ENCODE measurements at places on chromosomes 6 and 20.

DNA sequence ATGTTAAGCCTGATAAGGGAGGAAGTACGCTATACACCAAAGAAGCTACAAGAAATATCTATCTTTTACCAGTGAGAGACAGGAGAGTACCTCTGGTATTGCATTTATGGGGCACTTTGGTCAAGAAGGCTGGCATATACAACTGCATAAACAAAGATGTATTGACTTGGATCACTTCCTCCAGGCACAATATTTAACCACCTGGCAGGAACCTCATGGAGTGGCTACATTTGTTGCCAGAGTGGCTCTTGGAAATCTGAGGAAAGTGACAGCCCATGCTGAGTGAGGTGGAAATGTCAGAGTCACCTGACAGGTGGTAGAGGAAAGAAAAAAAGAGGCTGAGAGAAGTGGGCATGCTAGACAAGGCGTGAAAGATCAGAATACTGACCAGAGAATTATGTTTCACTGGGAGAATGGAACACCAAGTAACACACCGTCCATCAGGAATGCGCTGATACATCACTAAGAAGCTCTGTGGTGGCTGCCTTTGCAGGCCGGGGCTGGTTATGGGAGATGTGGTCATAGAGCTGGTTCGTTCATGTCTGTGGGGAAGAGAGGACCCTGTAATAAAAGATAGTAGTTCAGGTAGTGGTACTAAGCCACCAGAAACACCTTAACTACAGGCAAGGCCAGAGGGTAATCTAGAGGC, 61.4 kb upstream of the UFL1 start:
- no peak for DNase-seq

- DNase-seq = no peak
Observed at GRCh38 chr6:1047981-1048541, 263.8 kb upstream of the FOXQ1 start.

DNA sequence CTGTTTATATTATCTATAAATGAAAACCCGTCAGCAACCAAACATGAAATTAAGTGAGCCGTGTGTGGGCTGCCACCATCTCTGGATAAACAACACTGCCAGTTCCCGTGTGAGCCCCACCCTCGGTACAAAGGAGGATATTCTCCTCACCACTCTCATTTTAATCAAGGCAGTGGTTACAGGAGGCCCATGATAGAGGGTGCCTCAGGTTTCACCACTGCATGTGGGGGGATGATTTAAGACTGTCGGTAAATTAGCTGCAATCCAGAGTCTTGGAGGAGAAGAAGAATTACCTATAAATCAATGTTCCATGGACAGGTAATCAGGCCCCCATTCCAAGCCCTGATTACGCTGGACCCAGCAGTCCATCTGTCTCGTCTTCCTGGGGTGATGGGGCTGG, 361.6 kb upstream of the SULF2 start:
- DNase-seq = no peak

GRCh38 chr6:54094786-54095185, 16.5 kb upstream of the MLIP start:
- DNase-seq = no peak

DNA sequence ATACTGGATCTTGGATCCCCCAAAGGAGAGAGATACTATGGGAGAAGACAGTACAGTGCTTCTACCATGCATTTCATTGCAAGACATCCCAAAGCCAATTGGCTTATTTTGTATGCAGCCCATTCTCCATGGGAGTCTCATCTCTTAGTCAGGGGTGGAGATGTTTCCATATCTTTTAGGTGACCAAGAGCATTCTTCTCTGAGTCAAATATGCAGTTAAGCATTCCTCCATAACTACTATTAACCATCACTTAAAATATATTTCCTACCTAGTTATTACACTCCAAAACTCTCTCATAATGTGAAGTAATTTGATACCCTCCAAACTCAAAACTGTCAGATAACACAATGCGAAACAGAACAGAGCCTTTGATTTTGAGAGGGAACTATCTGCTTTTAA, 542.6 kb downstream of the HDGFL1 start:
- no peak for DNase-seq

DNA sequence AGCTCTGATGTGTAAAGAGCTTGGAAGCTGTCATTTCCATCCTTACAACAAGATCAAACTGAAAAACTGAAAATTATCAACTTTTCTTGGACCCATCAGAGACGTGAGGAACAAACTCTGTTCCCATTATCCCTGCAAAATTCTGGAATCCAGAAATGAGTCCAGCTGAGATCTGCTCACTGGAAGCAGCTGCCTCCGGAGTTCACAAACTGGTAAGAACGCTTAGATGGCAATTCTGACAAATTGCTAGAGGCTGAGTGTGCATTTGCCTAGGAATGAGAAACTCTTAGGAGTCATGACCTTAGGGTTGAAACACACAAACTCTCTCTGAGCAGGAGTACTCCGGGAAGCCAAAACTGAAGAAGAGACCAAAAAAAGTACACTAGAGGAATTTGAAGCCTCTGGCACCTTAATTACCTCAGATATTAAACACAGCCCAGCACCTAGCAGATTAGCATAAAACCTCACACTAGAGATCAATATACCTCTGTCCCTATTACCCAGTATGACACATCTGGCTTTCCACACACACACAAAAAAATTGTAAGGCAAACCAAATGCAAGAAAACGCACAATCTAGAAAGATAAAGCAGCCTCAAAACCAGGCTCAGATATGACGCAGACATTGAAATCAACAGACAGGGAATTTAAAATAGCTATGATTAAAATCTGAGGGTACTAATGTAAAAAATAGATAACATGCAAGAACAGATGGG, 233.5 kb upstream of the SGK1 start:
- DNase-seq = no peak

DNA sequence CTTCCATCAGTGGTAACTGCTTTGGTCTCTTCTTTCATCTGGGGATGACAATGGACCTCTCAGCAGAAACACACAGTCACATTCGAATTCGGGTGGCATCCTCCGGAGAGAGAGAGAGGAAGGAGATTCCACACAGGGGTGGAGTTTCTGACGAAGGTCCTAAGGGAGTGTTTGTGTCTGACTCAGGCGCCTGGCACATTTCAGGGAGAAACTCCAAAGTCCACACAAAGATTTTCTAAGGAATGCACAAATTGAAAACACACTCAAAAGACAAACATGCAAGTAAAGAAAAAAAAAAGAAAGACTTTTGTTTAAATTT, 6.1 kb downstream of the EDN1 start:
- no peak for DNase-seq

GRCh38 chr6:7505189-7505699, 36.2 kb upstream of the DSP start:
- no peak for DNase-seq

GRCh38 chr6:12007887-12008286, 4.2 kb upstream of the HIVEP1 start:
- no peak for DNase-seq

GRCh38 chr20:3084283-3084985, at the start of gene AVP:
TSS of gene AVP (minus strand) at chr20:3084724. CDS start at chr20:3084674, 50 bp downstream.
- DNase-seq = no peak

DNA sequence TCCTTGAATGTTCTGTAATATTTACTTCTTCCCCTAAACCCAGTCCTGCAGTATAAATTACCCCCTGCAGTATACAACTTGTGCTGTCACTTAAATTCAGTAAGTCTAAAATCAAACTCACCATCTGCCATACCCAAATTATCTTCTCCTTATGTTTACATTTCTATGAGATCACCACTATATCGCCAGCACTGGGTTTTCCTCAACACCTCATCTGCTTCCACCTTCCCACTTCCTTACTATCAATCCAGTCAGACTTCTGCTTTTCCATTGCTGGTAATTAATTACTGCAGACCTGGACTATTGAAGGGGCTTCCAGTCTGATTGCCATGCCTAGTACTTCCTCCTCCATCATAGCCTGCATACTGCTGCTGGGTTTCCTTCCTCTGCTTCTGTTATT, 15.2 kb downstream of the EFHC1 start:
- no peak for DNase-seq

DNA sequence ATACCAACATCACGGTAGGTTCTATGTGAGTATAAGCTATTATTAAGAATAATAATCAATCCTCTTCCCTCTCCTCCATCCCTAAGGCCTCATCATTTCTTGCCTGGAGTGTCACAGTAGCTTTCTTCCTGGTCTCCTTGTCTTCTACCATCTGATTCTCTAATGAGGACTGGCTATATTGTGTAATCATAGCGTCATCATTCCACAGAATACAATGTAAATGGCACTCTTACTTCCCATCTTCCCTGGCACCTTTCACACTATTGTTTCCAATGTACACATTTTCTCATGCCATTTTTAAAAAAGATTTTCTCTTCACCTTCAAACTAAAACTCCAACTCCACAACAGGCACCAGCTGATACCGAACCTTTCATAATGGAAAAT, 2.2 kb upstream of the BTN3A2 start:
- DNase-seq = no peak

DNA sequence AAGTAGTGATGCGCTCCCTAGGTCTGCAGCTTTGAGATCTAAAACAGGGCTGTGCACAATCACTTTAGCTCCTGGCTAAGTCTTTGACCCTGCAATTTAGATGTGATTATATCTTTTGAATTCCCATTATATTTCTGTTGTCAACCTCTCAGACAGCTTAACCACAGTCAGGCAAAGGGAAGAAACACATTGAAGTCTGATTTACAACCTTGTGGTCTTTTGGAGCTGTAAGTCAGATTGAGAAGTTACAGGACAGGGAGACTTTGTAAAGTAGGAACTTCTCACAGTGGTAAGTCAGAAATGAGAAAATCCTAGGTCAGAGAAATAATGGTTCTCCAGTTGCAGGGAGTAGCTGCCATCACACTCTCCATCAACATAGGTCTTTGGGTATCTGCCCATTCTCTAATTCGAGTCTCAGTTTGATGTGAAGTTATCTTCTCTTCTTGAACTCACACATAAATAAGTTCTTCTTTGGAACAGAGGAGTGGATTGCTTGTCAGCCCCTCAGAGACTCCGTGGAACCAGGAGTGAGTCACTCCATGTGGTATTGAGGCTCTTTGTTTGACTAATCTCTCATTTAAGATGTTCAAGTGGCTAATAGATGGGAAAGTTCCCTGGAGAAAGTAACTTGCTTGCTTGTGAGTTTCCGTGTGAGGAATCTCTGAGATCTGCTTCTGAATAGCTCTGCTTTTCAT, 35.0 kb upstream of the SGK1 start:
- DNase-seq = no peak

GRCh38 chr6:92024110-92024509, 1395.2 kb downstream of the EPHA7 start:
- no peak for DNase-seq

- DNase-seq = no peak
Observed at GRCh38 chr20:57993716-57994431, 234.6 kb downstream of the ANKRD60 start.

- DNase-seq = no peak
Observed at GRCh38 chr6:88119769-88120168, 46.4 kb downstream of the CNR1 start.

- DNase-seq = no peak
Observed at GRCh38 chr6:169168302-169168630, 85.4 kb downstream of the THBS2 start.

DNA sequence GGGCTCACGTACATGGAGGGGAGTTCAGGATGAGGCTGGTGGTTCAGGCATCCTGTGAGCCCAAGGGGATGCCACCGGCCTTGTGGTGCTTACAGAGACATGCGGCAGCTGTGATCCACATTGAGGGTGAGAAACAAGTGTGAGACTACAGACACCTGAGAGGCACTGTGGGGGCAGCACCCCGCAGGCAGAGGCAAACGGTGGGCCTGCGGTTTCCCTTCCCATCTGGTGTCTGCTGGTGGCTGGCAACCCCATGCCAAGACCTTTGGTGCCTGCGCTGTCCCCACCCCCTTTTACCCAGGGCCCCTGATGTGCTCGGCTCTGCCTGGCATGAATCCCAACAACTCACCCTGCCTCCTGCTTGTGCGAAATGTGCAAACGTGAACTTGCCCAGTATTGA, 42.0 kb downstream of the ERMARD start:
- DNase-seq = no peak
